Fibroblast of lung (primary cell): ENCODE measurements at places on chromosomes 12 and 14. TPM values are rescaled to one million over a fixed set of nuclear protein-coding genes. Genes with fewer than 3 reads are reported as not detected.

DNA sequence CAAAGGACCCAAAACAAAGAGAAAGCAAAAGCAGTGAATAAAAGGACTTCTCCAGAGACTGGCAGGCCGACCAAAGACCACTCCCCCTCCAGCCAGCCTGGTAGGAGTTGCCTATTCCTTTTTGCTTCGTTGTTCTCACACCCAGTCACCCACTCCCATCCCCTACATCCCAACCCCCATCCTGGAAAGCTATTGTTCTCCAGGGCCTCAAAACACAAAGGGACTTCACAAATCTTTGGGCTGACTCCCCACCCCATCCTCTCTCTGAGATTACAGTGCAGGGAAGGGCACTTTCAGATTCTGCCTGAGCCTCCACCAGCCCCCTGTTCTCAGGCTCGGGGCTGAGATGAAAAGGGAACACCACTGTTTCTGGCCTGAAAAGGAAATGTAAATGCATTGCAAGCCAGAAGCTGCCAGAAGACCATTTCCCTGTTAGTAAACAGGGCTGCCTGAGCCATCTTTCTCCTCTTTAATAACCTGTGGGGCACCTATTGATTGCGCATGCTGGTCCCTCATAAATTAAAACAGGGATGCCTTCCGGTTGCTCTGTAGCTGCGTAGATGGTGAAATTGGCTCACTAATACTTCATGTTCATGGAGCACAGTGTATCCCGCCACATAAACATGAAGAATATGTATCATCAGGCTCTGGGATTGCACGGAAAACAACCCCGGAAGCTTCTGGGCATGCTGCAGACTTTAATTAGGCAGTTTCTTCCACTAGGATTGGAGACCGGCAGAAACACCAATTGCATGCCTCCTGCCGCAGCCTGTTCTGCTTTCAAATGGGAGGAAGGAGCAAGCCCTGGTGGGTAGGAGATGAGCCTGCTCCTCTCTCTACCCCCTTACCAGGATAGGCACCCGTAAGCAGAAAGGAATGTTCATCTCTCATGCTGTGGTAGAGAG lies 130.3 kb upstream of the FUT8 start:
- peaks cover 9% of the 10 kb centered on the region for H3K4me1 ChIP-seq
- no peak overlapping the region for H3K4me3 ChIP-seq
- H3K27me3 ChIP-seq = no peaks in the 10 kb centered on the region
- H3K27ac ChIP-seq = peak overlapping the region; percentile 1
- H3K36me3 ChIP-seq = no peaks in the 10 kb centered on the region

FAM234B gene
- total RNA-seq = 6.7 and 10.4 TPM in 2 replicates

KRT78 gene
- not detected in 2 replicates for total RNA-seq

DNA sequence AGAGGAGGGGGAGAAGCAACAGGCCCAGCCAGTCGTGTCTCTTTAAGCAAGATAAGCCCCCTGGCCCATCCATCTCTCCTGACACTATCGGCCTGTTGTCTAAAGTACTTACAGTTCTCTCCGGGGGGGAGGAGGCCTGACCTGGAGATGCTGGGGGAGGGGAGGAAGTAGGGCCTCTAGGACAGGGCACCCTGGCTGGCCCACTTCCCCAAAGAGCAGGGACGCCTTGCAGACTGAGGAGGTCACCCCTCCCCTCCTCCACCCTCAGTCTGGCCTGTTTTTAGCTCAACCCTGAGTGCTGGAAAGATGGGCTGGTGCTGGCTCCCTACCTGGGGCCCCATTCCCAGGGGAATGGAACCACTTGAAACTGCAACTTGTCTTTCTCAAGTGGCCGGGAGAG lies 70.3 kb downstream of the TBX5 start:
- H3K36me3 ChIP-seq = no peaks in the 10 kb centered on the region
- no peaks in the 10 kb centered on the region for H3K27me3 ChIP-seq
- H3K4me3 ChIP-seq = no peak overlapping the region
- peaks cover 7% of the 10 kb centered on the region for H3K4me1 ChIP-seq
- DNase-seq = no peak

DNA sequence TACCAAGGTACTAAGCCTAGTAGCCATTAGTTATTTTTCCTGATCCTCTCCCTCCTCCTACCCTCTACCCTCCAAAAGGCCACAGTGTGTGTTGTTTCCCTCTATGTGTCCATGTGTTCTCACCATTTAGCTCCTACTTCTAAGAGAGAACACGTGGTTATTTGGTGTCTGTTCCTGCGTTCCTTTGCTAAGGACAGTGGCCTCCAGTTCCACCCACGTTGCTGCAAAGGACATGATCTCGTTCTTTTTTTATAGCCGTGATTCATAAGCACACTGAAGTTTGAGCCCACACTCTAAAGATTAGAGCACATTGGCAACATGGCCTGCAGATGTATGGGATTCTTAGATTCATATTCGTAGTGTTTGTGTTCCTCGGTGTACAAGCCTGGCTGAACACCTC lies 8.1 kb upstream of the STX2 start:
- no peaks in the 10 kb centered on the region for H3K36me3 ChIP-seq
- peak; percentile 48 for DNase-seq
- no peaks in the 10 kb centered on the region for H3K27me3 ChIP-seq
- no peak overlapping the region for H3K27ac ChIP-seq

DNA sequence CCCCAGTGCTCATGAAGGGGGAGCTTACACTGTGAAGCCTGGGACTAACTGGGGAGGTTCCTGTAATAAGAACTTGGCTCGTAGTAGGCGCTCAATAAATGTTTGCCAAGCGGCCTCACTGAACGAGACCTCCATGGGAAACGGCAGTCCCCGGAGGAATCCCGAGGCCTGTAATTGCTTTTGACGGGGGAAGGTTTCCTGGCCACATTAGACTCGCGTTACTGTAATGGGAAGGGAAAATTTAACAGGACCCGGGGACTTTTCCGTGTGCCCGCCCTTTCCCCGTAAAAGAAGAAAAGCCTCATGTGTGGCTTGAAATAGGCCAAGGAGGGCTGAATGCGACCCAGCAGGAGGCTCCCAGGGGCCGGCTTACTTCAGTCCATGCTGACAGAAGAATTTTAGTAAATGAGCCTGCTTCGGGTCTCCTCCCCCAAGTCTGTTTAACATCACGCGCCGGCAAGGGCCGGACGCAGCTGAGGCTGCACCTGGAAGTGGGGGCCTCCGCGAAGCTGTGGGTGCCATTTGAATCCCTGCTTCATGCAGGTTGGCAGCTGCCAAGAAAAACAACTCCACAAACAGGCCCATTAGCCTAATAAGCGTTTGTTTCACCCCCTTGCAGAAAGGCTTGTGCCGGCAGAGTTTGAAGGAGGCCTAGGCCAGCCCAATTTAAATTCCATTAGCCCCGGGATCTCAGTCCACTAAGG lies 39.8 kb upstream of the PWP1 start:
- no peaks in the 10 kb centered on the region for H3K27me3 ChIP-seq
- H3K27ac ChIP-seq = no peak overlapping the region
- H3K4me3 ChIP-seq = no peak overlapping the region
- no peaks in the 10 kb centered on the region for H3K4me1 ChIP-seq
- H3K36me3 ChIP-seq = no peaks in the 10 kb centered on the region

OR6C2 gene
- not detected in 2 replicates for total RNA-seq

GRCh38 chr12:46396826-46397225 lies 24.3 kb upstream of the SLC38A2 start:
- H3K27ac ChIP-seq = no peak overlapping the region
- H3K36me3 ChIP-seq = no peaks in the 10 kb centered on the region
- no peak overlapping the region for H3K4me3 ChIP-seq
- no peaks in the 10 kb centered on the region for H3K27me3 ChIP-seq
- no peak for DNase-seq
- peaks cover 9% of the 10 kb centered on the region for H3K4me1 ChIP-seq

DNA sequence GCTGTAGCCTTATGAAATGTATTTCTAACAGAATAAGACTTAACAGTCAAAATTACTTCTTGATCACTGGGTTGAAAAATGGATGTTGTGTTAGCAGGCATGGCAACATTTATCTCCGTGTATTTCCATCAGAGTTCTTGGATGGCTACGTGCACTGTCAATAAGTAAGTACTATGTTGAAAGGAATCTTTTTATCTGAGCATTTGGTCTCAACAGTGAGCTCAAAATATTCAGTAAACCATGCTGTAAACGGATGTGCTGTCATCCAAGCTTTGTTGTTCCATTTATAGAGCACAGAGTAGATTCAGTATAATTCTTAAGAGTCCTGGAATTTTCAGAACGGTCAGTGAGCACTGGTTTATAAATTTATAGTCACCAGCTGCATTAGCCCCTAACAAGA lies 15.5 kb downstream of the SCAF11 start:
- H3K4me1 ChIP-seq = no peaks in the 10 kb centered on the region
- no peak overlapping the region for H3K27ac ChIP-seq
- peak; percentile 42 for DNase-seq
- no peak overlapping the region for H3K4me3 ChIP-seq
- no peaks in the 10 kb centered on the region for H3K36me3 ChIP-seq
- no peaks in the 10 kb centered on the region for H3K27me3 ChIP-seq

- H3K4me3 ChIP-seq = no peak overlapping the region
- no peaks in the 10 kb centered on the region for H3K4me1 ChIP-seq
- no peak for DNase-seq
Measured at GRCh38 chr12:58206876-58207275, 265.5 kb downstream of the ATP23 start.

DNA sequence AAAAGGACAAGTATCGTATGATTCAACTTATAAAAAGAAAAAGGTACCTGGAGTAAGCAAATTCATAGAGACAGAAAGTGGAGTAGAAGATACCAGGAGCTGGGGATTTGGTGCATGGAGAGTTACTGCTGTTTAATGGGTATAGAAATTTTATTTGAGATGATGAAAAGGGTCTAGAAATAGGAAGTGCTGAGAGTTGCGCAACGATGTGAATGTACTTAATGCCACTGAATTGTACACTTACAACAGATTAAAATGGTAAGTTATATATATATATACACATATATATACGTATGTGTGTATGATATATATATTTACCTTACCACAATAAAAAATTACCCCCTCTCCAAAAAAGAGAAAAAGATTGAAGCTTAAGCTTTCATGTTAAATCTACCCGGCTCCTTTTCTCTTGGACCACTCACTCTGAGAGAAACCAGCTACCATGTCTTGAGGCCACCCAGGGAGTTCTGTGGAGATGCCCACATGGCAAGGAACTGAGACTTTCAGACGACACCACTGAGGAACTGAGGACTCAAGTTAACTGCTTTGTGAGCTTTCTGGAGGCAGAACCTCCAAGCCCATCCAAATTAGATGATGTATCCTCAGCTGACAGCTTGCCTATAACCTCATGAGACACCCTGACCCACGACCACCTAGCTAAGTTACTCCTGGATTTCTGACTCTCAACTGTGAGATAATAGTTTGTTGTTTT lies 130.0 kb upstream of the BTG1 start:
- no peaks in the 10 kb centered on the region for H3K4me1 ChIP-seq
- no peak for DNase-seq
- H3K36me3 ChIP-seq = no peaks in the 10 kb centered on the region
- H3K4me3 ChIP-seq = no peak overlapping the region
- no peaks in the 10 kb centered on the region for H3K27me3 ChIP-seq

GRCh38 chr12:116169071-116169470 lies 108.4 kb downstream of the MED13L start:
- peaks cover 9% of the 10 kb centered on the region for H3K4me1 ChIP-seq
- H3K27me3 ChIP-seq = no peaks in the 10 kb centered on the region
- H3K36me3 ChIP-seq = no peaks in the 10 kb centered on the region
- H3K27ac ChIP-seq = no peak overlapping the region
- no peak overlapping the region for H3K4me3 ChIP-seq
